ENCODE measurements at places on chromosomes 5 and 9.

- DNase-seq, result peak; percentile 98
Measured at GRCh38 chr5:115419846-115420585, 123.6 kb upstream of the CCDC112 start.

- peak; percentile 5 for DNase-seq
Measured at GRCh38 chr5:53923961-53924360, 363.5 kb downstream of the NDUFS4 start.

DNA sequence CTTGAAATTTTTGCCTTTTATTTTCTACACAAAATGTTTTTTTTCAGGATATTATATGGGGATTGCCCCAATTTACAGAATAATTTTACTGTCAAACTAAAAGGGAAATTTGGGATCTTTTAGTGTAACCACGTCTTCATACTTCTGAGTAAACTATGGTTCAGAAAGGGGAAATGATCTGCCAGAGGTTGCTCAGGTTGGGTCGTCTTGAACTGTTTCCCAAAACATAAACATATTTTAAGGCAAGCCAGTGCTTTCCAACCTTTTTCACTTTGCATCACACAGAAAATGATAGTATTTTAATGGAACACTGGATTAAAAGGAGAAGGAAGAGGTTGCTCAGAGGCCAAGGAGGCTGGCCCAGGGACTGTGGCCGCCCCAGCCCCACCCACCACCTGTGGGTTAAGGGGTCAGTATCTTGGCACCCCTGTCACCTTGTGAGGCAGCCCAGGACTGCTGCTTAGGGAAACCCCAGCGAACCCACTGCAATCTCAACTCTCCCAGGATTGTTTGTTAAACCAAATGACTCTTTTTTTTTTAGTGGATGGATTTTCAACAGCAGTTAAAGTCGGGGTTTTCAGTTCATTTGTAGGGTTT lies 142.7 kb upstream of the DHFR start:
- DNase-seq, result no peak

GRCh38 chr9:83062651-83063527 lies at the start of gene RASEF:
TSS of gene RASEF (minus strand) at chr9:83063142. CDS start at chr9:83062867, 275 bp downstream.
- no peak for DNase-seq

DNA sequence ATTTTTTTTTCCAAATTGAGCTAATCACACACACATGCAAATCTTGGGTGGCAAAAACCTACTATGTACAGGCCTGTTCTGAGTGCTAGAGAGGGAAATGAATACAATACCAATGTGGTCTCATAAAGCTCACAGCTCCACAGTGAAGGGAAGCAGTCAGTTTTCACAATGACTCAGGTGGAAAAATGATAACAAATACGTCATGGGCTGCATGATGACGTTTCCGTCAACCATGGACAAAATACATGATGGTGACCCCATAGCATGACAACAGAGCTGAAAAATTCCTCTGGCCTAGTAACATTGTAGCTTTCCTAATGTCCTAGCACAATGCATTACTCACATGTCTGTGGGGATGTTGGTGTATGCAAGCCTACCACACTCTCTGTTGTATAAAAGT lies 252.5 kb downstream of the TRIM32 start:
- no peak for DNase-seq

DNA sequence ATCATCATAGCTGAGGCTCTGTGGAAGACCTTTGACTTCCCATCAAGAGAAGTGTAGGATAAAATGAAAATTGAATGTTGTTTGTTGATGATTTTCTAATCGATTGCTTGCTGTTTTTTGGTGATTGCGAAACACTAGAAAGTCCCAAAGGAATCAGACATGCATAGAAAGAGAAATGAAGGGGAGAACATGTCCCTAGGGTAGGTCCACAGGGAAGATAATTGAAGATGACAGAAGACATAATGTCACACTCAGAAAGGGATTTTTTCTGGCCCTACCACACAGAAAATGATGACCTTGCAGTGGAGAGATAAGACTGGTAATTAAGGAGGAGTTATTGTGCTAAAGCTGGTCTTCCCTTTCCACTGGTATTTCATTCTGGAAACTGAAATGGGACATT lies 62.8 kb downstream of the INSYN2B start:
- no peak for DNase-seq

DNA sequence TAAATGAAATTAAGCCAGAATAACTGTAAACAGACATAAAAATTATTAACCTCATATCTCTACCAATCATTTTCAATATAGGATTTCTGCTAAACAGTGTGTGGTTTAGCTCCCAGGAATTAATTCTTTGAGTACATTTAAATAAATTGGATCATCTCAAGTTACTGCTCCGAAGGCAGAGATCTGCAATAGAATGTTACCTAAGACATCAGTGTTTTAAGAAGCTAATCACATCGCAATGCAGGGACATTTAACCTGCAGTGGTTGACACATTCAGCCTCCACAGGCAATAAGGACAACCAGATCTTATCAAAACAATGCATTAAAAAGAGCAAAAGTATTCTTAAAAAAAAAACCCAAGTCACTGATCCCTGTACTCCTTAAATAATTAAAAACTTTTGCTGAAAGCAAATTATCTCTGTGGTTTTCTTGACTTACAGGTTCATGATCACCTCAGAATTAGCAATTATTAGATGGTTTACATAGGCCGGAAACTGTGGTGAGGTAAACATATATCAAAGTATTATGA lies 45.7 kb downstream of the PRDM6 start:
- no peak for DNase-seq

DNA sequence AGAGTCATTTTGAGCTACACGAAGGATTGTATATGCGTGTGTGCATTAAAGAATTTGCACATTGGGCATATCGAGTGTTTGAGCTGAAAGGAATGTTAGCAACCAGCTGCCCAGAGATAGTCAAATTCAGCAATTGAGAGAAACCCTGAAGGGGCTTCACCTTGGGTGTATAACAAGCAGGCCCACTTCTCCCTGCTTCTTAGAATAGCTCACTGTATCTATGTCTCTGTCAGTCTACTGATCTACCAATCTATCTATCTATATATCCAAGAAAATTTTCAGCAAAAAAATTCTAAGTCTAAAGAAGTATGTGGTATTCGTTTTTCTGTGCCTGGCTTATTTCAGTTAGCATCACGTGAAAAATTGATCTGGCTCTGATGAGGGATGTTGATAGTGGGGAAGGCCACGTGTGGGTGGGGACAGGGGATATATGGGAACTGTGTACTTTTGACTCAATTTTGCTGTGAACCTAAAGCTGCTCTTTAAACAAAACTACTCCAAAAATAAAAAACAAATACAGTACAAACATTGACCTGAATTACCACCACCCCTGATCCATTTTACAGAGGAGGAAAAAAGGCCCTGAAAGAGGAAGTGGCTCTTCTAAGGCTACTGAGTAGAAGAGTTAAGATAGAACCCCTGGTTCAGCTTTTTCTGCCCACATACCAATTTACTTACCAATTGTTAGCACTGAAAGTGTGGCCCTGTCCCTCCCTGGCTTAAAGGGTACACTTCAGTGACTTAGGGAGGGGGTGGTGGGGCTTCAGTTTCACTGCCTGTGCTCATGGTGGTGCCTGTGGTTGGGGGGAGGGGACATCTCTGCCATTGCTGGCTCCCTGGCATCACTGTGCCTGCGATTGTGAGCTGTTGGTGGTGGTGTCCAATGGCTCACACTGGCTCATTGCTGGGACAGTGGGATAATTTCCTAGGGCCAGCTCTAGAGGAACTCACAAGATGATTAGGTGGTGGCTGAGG lies 141.8 kb downstream of the DOCK2 start:
- DNase-seq, result no peak

DNA sequence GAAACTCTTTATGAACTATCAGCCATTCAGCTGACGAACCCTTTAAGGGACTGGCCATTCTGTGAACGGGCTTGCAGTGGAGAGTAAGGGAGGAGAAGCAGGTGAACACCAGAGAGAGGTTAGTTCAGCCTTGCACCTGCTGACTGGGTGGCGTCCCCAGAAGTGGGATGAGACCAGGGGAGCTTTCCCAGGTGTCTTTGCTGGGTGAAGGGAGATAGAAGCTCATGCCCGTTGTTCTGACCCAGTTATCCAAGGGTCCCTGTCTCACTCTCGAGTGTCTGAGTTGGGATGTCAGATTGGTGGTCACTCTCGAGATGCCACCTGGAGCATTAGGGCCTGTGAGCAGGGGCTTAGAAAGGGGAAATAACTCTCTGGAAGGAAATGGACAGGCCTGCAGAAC lies 68.7 kb downstream of the MSX2 start:
- DNase-seq, result no peak

- DNase-seq, result no peak
Measured at GRCh38 chr9:131559421-131560000, 14.2 kb downstream of the PRRT1B start.

DNA sequence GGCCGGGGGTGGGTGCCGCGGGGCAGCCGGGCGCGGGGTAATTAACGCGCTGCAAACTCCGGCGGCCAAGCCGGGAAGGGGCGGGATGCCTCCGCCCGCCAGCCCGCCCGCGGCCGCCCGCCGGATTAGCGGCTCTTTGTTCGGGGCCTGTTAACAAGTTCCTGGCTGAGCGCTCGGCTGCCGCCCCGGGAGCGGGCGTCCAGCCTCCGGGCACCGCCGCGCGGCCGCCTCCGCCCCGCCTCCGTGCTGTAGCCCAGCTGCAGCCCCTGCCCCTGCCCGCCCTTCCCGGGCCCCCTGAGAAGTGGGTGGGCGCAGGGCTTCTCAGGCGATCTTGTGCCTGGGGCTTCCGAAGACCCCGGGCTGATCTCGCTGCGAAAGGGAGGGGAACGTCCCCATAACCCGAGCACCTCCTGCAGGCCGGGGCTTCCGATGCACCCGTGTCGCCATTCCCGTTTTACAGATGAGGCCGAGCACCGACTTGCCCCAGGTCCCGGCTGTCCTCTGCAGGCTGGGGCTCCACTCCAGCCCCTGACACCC lies 7.5 kb downstream of the UNC5A start:
- no peak for DNase-seq

- DNase-seq, result peak; percentile 61
Measured at GRCh38 chr5:14900693-14901461, 29.3 kb upstream of the ANKH start.

- DNase-seq, result no peak
Measured at GRCh38 chr5:5721881-5722280, 299.4 kb downstream of the ICE1 start.

DNA sequence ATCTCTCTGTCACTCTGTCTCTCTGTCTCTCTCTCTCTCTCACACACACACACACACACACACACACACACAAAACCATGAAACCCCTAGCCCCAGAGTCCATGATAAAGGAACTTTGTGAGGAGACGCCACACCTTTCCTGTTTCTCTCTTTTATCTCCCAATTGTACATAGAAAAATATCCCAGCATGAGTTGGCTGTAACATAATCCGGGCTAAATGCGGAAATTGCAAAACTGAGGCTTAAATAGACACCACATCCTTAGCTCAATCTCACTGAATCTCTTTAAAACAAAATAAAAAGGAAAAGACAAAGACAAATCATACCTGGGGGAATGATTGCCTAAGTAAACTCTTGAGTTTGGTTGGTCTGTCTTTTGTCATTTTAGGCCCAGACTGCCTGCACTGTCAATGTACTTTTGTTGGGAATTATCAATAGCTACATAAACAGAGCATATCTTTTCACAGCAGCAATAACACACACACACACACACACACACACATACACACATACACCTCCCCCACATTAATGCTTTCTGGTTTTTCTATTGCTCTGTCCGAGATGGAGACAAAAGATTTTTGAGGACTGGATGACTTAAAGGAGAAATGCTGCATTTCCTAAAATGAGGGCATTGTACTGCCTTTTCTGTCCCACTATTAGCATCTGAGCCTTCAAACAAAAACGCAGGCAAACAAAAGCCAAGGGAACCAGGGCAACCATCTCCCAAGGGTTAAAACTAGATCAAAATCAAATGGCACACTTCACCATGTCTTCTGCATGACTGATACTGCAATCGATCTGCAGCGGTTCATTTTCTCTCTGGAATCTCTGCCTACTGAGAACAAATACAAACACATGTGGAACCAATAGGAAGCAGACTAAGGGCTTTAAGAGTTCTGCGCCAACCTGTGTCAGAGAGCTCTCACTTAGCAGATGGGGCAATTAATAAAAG lies 321.5 kb downstream of the NFIB start:
- DNase-seq, result no peak

- DNase-seq, result no peak
Measured at GRCh38 chr5:88748666-88749065, 134.3 kb downstream of the MEF2C start.

DNA sequence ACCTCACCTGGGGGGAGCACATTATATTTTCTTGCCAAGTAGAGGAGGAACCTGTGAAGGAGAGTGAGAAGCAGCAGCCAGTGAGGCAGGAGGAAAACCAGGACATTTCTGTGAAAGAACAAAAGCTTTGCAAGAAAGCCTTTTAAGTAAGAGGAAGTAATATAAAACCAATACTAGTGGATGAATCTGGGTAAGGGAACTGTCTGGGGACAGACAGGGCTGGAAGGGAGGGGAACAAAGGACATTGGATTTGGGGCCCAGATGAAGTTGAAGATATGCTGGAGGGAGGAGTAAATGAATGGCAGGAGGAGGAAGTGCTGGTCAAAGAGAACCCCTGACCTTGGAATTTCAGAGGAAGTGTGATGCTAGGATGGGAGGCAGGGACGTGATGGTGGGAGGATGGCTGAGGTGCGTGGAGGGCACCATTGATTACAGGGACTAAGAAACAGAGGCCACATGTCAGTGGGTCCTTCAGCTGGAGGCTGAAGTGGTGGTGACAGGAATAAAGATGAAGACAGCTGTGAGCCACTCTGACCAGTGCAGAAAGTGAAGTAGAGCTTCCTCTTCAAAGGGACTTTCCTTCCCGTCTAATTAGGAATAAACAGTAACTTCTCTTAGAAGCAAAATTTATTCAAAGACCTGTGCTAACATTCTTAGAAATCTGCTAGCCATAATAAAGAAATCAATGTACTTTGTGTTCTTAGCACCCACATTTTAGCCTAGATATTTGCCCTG lies 43.5 kb upstream of the FABP6 start:
- no peak for DNase-seq

DNA sequence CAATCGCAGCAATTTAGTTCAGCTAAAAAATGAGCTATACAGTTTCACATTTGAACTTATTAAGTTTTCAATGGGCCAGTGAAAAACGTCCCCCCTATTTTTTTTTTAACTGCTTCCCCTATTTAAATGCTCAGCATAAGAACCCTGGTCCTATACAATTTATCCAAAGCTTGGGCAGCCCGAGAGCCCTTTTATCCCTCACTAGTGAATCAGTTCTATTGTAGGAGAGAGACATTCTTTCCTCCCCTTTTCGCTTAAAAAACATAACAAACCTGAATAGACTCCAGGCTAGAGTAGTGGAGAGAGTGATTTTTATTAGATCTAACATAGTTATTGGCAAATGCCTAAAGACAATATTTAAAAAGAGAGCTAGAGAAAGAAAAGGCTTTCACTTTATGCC lies 1.4 kb downstream of the LIX1 start:
- DNase-seq, result no peak

Data from HCEC 1CT (cell line).